ENCODE measurements at places on chromosomes 3 and 15. TPM values are rescaled to one million over a fixed set of nuclear protein-coding genes. Genes with fewer than 3 reads are reported as not detected.

GRCh38 chr3:169980055-169980454 lies 13.4 kb downstream of the SEC62 start:
- no peak for DNase-seq

GRCh38 chr3:78857494-78858111 lies 910.2 kb downstream of the ROBO1 start:
- DNase-seq, result no peak

GRCh38 chr3:155243512-155243921 lies 50.0 kb downstream of the STRIT1 start:
- peak; percentile 24 for DNase-seq

DNA sequence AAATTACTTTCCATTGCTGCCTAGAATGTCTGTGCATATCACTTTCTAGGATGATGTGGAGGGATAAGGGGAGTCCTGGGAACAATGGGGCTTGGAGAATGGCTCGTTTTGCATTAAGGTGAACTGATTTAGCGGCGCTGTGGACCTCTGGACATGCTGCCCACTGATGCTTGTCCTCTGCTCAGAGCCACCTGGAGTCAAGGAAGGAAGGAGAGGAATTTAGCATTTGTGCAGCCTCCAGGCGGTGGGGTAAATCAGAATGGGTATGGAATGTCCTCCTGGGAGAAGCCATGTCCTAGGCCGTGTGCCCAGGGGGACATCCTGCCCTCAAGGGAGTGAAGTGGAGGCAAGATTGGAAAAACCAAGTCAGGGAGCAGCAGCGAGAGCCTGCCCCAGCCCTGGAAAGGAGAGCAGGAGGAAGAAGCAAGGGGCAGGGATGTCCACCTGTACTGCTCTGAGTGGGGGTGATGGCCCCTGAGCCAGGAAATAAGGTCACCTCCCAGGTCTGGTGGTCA lies 37.8 kb downstream of the KY start:
- no peak for DNase-seq

DNA sequence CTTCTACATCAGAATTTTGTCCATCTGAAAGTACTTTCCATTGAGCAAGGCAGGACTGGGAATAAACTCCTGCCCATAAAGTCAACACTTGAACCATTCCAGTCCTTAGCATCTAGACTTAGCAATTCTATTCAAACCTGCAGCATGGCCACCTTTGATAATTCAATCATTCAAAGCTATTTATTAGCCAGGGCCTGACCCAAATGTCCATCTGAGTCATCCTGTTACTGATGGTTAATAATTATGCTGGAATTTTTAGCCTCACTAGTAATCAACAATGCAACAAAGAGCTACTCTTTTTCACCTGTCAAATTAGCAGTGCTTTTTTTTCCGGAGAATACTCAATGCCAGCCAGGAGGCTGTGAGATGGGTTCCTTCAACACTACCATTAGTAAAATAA lies 72.7 kb upstream of the SNRK start:
- DNase-seq, result no peak

GRCh38 chr3:1330107-1330506 lies 237.3 kb downstream of the CNTN6 start:
- DNase-seq, result no peak

DNA sequence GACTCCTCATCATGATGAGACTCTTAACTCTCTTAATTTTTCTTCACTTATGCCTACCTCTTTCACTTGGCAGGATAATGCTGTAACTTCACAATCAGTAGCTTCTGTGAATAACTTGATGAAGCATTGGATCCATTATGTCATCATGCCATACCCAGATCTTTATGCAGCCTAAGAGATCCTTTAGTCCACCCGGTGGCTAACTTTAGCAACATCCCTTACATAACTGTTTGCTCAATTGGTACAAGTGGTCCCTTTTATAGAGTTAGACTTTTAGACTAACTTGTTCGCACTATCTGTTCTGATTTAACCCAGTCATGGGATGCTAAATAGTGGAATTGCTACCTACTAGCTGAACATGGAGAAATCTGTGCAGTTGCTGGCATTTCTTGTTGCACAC lies 184.5 kb downstream of the USP13 start:
- DNase-seq, result no peak

GRCh38 chr3:66480666-66481065 lies 20.2 kb downstream of the LRIG1 start:
- DNase-seq, result no peak

DNA sequence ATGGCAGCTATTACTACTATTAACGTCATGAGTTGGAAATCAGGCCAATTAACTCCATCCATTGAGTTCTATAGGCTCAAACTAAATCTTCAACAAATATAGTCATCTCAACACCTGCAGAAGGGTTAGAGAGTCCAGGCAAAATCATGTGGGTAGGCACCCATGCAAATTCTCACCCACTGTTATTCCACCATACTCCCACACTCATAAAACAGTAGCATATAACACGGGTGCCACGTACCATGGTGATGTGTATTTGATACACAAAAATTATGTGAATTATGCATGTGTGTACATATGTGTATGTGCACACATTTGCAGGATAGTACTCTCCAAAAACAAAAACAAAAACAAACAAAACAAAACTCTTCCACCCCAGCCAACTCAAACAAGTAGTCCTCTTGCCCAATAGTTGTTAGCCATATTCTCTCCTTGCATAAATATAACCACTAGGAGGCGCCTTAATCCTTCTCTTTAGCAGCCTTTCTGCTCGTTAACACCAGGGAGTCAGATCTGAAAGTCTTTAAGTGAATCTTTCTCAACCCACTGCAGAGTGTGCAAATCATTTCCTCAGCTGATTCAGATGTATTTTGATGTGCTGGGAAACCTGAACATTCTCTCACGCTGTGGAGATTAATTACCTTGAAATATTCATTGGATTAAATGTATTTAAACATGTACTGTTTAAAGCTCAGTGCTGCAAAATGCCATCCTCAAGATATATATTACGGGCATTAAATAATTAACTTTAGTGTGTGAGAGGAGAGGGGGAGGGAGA lies 38.0 kb upstream of the COPB2 start:
- DNase-seq, result peak; percentile 65

DNA sequence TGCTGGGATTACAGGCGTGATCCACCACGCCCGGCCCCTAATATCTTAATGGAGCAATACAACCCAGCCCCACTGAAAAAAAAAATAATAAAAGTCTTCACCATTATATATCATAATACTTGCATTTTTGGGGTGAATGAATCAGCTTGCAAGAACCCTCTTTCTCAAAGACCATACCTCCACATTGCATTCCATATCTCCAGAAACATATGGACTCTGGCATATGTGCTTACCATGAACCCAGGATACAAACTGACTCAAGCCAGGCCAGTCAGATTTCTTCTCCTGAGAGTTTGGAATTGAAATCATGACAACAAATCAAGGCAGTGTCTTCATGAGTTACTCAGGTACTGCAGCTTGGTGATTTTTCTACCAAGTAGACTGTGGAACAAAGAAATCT lies 101.2 kb downstream of the FRMD5 start:
- DNase-seq, result no peak

DNA sequence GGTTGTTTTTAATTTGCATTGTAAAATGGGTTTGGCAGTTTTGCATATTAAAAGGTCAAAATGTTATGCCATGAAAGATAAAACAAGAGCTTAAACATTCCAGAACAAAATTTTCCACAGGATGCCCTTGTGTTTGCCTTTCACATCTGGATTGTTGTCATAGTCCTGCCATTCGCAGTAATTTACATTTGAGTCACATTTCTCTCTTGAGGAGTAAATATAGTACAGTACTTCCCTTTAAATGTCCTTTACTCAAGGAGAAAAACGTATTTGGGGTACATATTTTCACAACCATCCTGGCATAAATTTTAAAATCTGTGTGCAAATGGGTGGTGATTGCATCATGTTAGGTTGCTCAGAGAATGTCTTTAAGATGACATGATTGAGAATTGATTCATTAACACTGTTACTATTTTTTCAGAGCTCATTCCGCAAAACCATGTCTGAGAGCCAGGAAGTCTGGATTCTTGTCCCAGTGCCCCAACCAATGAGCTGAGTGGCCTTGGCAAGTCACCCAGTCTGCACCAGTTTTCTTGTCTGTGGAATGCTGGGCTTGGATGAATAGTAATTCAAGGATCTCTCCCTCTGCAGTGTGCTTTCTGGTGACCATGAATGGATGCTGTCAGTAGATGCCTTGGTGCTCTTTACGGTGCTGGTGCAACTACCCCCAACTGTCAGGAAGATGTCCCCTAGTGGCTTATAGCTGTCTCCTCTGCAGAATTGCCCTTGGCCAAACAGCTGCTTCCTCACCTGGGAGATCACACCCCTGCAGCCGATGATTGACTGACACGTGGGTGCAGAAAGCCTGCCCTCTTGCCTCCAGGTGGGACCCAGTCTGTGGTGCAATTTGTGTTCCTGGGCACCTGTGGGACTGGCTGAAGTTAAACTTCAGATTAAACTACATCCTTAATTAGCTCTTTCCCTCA lies 43.0 kb downstream of the ABHD5 start:
- DNase-seq, result no peak

GRCh38 chr3:113696658-113697499 lies 437 bp upstream of the USF3 start:
- peak; percentile 100 for DNase-seq

GRCh38 chr3:148173851-148174250 lies 523.9 kb upstream of the AGTR1 start:
- DNase-seq, result no peak

DNA sequence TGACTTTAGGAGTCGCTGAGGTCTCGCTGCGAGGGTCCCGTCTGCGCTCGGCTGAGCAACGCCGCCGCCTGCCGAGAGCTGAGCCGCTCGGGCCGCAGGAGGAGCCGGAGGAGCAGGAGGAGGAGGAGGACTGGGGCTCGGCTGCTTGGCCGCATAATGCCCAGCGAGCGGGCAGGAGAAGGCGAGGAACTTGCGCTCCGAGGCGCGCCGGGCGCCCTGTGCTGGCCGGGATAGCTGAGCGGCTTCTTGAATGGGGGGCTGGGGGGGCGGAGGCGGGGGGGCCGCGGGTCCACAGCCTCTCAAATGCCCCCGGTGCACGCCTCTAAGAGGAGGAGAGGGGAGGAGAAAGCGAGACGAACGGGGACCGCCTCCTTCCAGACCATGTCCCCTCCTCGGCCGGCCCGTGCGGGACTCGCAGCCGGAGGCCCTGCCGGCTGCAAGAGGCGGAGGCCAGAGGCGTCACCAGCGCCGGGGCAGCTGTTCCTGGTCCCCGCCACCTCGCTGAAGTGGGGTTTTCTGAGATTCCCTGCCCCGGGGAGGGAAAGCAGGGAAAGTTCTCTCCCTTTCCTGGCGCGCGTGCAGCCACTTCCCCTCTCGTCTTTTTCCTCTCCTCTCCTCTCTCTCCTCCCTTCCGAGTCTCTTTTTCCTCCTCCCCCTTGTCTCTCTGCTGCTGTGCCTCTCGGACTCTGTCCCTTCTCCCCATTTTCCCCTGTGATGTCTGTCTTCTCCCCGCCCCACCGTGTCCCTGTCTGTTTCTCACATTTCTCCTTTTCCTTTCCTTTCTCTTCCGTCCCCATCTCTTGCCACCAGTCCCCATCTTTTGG lies at the start of gene ADAMTS9:
Gene ADAMTS9 (minus strand): TSS at position 220 of the 824 bp plus-strand sequence. CDS start 343 bp downstream, outside the sequence.
- DNase-seq, result peak; percentile 74

The POPDC2 gene
- total RNA-seq, result 0.39 TPM

The IP6K1 gene
- total RNA-seq, result 35.4 TPM

The CPN2 gene
- not detected for total RNA-seq

The SAMMSON gene
- total RNA-seq, result 0.43 TPM

The SCN10A gene
- total RNA-seq, result not detected

The FURIN gene
- total RNA-seq, result 84.3 TPM

The PLA2G4B gene
- total RNA-seq, result 3.1 TPM

The GFM1 gene
- 75.7 TPM for total RNA-seq

All from HT1080 (cell line).